ENCODE measurements at places on chromosomes 4 and X. TPM values are rescaled to one million over a fixed set of nuclear protein-coding genes. Genes with fewer than 3 reads are reported as not detected.

- DNase-seq: no peak
- H3K27ac ChIP-seq: no peak overlapping the region
- H3K4me3 ChIP-seq: no peak overlapping the region
- H3K27me3 ChIP-seq: no peaks in the 10 kb centered on the region
- H3K4me1 ChIP-seq: no peaks in the 10 kb centered on the region
Measured at GRCh38 chr4:171353535-171353934, 459.7 kb upstream of the GALNTL6 start.

DNA sequence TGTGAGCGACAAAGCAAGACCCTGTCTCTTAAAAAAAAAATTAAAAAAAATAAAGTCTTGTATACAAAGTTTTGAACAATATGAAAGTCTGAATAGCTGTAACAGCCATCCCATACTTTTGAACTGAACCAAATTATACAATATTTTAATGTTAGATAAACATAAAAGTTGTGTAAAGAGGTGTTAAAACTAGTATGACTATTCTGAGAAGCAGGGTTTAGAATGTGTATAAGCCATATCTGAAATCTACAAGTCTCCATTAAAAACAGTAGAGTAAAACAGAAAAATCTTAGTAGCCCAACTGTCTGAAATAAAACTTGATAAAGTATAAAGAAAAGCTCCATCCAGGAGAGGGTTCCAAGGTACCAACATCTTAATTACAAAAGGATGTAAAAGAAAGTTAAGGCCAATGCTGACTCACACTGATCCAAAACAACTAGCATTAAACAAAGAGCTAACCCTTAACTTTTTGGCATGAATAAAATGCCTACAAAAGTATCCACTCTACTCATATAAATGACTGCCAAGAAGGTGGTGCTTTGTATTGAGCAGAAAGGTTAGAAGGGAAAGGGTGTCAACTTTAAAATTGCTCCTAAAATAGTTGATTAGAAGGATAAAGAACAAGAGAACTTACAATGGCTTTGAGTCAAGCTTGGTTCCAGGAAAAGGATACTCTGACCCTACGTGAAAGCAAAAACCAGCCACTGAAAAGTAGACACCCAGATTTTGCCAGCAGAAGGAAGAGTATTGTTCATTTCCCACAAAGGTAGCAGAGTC, 18.5 kb downstream of the CNOT6L start:
- no peaks in the 10 kb centered on the region for H3K27me3 ChIP-seq
- H3K4me3 ChIP-seq: peak overlapping the region; percentile 69
- peak overlapping the region; percentile 68 for H3K27ac ChIP-seq

PSAPL1 gene
- total RNA-seq: not detected

DNA sequence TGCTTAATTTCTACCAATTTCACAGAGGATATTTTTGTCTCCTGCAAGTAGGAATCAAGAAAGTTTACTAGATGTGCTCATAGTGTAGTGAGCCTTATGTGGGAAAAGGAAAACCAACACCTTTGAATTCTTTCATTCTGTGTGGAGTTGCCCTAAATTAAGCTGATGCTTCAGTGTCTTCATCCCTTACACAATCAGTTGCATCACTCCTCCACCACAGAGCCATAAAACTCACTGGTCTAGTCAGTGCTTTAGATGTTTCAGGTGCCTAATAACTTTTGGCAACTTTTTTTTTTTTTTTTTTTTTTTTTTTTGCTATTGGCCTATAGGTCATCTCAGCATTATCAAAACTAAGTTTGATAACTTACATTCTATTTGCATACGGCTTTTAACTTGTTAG, 41.5 kb downstream of the HHIP start:
- no peak overlapping the region for H3K4me3 ChIP-seq
- H3K27me3 ChIP-seq: no peaks in the 10 kb centered on the region
- H3K36me3 ChIP-seq: no peaks in the 10 kb centered on the region
- DNase-seq: no peak
- no peak overlapping the region for H3K27ac ChIP-seq

CLTRN gene
- total RNA-seq: not detected

DNA sequence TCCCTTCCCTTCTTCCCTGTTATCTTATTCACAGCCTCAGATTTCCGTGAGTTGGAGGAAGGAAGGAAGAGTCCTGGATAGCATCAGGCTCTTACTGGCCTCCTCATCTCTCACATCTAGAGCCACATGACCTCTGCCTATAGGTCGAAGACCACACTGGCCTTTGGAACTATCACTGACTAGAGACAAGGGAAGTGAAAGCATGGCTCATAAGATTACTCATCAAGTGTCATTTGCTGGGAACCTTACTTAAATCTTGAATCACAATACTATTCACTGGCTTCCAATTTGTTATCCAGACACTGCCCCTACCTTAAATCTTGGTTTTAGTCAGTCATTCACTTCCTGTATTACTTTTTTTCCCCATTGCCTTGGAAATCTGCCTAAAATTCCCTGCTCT, 61.6 kb upstream of the MTMR8 start:
- H3K4me3 ChIP-seq: no peak overlapping the region
- no peak for DNase-seq
- H3K36me3 ChIP-seq: no peaks in the 10 kb centered on the region
- no peaks in the 10 kb centered on the region for H3K4me1 ChIP-seq
- no peaks in the 10 kb centered on the region for H3K27me3 ChIP-seq

DNA sequence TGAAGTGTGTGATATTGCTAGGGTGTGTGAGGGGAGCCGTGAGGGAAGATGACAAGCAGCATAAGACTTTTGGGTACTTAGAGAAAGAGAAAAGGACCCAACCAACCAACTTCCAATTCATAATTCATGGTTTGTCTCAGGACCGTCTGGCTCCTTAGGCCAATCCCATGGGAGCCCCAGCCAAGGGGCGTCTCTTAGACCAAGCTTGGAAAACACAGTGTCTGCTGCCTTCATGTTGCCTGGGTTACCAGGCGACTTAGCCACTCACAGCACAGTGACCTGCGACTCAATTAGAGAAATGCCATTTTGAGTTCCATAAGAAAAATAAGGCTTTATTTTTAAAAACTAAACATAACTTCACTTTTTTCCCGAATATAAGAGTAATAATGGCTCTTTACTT, 32.7 kb downstream of the BST1 start:
- DNase-seq: no peak
- H3K27ac ChIP-seq: no peak overlapping the region
- H3K36me3 ChIP-seq: no peaks in the 10 kb centered on the region
- H3K27me3 ChIP-seq: peaks cover 4% of the 10 kb centered on the region
- H3K4me1 ChIP-seq: no peaks in the 10 kb centered on the region
- no peak overlapping the region for H3K4me3 ChIP-seq

DNA sequence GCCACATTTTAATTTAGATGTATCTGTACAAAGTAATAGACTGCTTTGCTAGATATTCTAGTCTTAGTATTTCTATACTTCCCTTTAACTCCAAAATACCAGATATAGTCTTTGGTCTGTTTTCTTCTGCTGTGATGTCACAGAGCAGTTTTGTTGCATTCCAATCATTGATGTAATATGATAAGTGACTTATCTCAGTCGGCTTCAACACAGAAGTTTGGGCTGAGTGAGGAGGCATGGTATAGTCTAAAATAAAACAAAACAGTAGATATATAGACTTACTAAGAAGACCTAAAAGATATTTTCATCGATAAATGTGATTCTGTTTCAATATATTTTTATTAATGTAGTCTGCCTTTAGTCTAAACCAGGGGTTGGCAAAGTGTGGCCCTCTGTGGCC, 169.9 kb downstream of the DCK start:
- no peak overlapping the region for H3K27ac ChIP-seq
- no peak overlapping the region for H3K4me3 ChIP-seq
- peaks cover 2% of the 10 kb centered on the region for H3K27me3 ChIP-seq
- DNase-seq: no peak
- no peaks in the 10 kb centered on the region for H3K4me1 ChIP-seq

GRCh38 chrX:1053072-1053471, 159.4 kb downstream of the CRLF2 start:
- DNase-seq: no peak
- no peak overlapping the region for H3K27ac ChIP-seq
- H3K27me3 ChIP-seq: no peaks in the 10 kb centered on the region
- no peaks in the 10 kb centered on the region for H3K36me3 ChIP-seq
- H3K4me3 ChIP-seq: no peak overlapping the region
- no peaks in the 10 kb centered on the region for H3K4me1 ChIP-seq

DNA sequence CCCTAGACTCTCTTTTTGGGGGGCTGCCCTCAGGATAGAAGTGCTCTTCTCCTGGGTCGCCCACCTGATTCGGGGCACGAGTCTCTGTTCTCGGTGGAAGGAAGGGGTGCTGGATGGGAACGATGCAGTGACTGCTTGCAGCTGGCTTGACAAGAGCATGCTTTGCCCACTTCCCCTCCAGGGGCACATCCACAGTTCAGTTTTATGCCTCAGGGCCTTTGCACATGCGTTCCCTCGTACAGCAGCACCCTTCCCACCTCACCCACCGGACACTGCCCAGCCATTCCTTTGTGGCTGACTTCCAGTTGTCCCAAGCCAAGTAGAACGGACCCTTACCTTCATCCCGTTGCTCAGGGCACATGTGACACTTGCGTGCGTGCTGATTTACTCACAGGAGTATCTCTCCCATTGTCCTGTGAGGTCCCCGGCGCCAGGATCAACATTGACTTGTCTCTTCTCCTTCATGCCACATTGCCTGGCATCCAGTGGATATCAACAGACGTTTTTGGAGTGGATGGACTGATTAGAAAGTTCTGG, 60.0 kb downstream of the C4orf50 start:
- no peaks in the 10 kb centered on the region for H3K27me3 ChIP-seq
- no peaks in the 10 kb centered on the region for H3K4me1 ChIP-seq
- H3K27ac ChIP-seq: no peak overlapping the region
- DNase-seq: no peak
- H3K36me3 ChIP-seq: no peaks in the 10 kb centered on the region

DNA sequence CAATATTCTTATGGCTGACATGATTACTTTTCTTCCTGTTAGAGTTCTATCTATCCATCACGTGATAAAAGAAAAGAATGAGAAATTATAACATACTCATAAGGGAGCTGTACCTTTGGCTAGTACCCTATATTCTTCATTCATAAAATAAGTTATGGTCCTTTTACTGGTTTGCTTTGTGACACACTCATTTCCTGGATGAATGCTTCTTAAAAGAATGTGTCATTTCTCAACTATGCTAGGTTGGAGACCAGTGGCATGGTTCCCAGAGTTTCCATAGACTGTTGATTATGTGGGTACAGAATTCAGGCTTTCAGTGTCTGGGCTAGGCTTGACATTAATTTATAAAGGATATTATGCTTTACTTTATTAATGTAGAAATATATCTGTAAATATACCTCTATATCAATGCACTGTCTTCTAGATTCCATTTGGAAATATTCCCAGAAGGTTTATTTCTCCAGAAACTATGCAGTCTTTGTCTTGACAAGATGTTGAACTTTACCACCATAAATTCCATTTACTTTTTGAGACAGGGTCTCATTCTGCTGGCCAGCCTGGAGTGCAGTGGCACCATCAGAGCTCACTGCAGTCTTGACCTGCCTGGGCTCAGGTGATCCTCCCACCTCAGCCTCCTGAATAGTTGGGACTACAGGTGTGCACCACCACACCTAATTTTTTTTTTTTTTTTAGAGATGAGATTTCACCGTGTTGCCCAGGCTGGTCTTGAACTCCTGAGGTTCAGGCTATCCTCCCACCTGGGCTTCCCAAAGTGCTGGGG, 23.8 kb downstream of the NUDT6 start:
- DNase-seq: no peak
- no peaks in the 10 kb centered on the region for H3K27me3 ChIP-seq
- H3K36me3 ChIP-seq: no peaks in the 10 kb centered on the region
- no peak overlapping the region for H3K4me3 ChIP-seq

GRCh38 chr4:184347251-184348239, 126.8 kb downstream of the IRF2 start:
- no peaks in the 10 kb centered on the region for H3K36me3 ChIP-seq
- H3K4me3 ChIP-seq: no peak overlapping the region
- no peaks in the 10 kb centered on the region for H3K27me3 ChIP-seq
- no peak for DNase-seq
- peaks cover 10% of the 10 kb centered on the region for H3K4me1 ChIP-seq

DNA sequence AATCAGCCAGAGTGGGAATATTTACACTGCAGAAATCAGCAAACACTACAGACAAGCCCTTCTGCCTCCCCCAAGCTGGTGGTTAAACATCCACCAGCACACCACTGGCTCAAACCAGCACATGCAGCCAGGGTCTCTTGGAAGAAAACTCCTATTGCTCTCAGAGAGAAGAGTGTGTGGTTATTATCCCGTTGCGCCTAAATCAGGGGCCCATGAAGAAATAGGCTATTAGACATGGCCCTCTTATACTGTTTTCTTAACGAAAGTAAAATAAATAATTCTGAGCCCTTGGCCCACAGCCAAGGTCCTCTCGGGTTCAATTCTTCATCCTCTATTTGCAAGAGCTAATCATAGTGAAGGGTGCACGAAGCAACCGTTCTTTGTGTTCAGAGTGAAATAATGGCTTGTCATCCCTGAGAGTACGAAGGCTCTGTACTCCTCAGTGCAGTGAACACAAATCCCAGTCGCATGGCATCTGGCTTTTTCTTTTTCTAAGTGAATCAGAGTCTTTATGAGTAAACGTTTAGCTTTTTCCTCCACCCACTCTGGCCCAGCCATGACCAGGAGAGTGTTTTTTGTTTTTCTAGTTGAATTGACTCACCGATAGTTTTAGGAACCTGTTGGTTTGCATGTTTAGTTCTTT, 33.4 kb upstream of the RBM47 start:
- no peaks in the 10 kb centered on the region for H3K27me3 ChIP-seq
- DNase-seq: no peak
- no peaks in the 10 kb centered on the region for H3K36me3 ChIP-seq
- no peaks in the 10 kb centered on the region for H3K4me1 ChIP-seq

DNA sequence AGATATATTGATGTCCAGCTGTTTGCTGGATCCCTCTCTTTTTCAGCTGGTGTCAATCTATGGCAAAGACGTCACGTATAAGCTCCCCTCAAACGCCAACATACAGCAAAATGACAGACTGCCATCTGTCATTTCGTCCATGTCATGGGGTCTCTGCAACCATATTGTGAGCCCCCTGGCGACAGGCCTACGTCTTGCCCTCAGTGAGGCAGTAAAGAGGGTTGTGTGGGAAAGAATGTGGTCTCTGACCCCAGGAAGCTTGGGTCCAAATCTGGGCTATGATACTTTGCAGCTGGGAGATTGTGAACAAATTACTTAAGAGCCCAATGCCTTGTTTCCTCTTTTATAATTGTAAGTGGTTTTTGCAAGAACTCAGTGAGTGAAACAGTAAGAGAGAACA, 7.4 kb downstream of the SUPT20HL2 start:
- no peak overlapping the region for H3K4me3 ChIP-seq
- H3K27me3 ChIP-seq: no peaks in the 10 kb centered on the region
- no peak for DNase-seq
- H3K36me3 ChIP-seq: no peaks in the 10 kb centered on the region

- H3K27ac ChIP-seq: no peak overlapping the region
- H3K27me3 ChIP-seq: no peaks in the 10 kb centered on the region
- H3K4me1 ChIP-seq: no peaks in the 10 kb centered on the region
- H3K36me3 ChIP-seq: no peaks in the 10 kb centered on the region
- no peak for DNase-seq
Measured at GRCh38 chrX:69143530-69143929, 21.7 kb downstream of the PJA1 start.

GRCh38 chr4:82217986-82218715, 155.6 kb downstream of the HNRNPD start:
- H3K4me1 ChIP-seq: peaks cover 6% of the 10 kb centered on the region
- H3K27me3 ChIP-seq: no peaks in the 10 kb centered on the region
- DNase-seq: peak; percentile 16
- H3K4me3 ChIP-seq: no peak overlapping the region
- H3K36me3 ChIP-seq: no peaks in the 10 kb centered on the region

All from CD4-positive, CD25-positive, alpha-beta regulatory T cell (primary cell).